ENCODE measurements at places on chromosomes 7 and 10.
A peak's percentile ranks its signal among the peaks of the same experiment; 100 is the strongest.

GRCh38 chr7:7857143-7857583 lies 111.4 kb upstream of the GLCCI1 start:
- DNase-seq: no peak

- peak; percentile 10 for DNase-seq
These were observed 45.6 kb upstream of the CFAP46 start for GRCh38 chr10:132987671-132988571.

DNA sequence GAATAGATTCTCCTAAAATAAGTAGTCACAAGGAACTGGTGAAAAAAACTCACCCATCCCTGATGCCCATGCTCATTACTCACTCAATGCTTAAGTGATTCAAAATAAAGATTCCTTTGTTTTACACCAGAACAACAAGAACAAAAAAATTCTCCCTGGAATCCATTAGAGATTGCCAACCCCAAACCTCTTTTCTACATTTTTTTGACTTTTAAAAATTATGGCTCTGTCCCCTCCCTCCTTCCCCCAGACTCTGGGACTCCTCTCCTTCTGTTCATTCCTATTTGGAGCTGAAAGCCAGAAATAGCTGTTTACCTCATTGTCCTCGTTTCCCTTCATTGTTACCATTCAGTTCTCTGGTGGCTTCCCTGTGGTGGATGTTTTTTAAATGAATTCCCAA lies 63.2 kb upstream of the FHIP2A start:
- DNase-seq: no peak

GRCh38 chr7:40544221-40544723 lies 409.5 kb downstream of the SUGCT start:
- no peak for DNase-seq

GRCh38 chr7:90119178-90119971 lies 34.9 kb upstream of the STEAP1 start:
- DNase-seq: peak; percentile 88

DNA sequence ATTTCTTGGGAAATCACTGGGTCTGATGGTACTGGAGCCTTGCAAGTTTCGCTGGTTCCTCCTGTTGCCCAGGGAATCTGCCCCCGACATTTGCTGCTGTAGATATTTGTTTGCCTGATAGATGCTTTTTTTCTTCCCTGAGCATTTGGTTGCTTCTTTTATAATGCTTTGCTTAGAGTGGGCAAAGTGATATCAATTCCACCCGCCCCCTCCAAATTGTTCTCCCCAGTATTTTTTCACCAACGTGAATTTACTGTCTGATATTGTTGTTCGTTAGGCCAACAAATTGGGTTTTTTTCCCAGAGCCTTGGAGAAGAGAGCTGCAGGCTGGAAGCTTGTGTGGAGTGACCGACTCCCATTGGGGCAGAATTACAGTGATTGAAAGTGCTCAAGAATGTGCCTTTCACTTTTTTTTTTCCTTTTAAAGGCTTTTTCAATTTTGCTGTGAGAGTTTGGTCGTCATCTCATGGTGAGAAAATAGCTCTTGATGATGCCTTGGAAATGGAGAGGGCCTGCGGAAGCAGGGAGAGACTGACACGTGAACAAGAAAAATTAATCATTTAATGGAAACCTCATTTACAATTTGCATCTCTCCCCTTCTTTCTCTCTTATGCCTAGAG lies 2.5 kb downstream of the GRK5 start:
- no peak for DNase-seq

DNA sequence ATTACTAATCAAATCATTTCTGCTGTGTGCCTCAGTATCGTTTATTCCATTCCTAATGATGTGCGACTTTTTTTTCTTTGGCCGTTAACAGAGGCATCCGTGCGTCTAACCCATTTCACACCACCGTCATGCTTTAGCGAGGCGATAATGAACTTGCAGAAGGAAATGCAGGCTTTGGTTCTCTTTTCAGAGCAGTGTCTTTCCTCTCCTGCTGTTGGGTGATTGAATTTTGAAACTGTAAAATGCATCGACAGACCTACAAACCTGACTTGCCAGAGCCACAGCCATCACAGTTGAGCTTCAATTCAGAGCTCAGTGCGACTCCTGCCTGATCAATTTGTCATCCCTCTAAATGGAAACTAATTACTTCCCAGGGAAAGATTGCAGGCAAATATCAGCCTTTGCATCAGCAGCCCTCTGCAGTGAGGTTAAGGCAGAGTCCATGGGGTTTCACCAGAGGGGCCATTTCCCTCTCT lies 486.0 kb upstream of the GALNT17 start:
- DNase-seq: no peak

- DNase-seq: no peak
These were observed 7.3 kb downstream of the RNF216 start for GRCh38 chr7:5774136-5774535.

GRCh38 chr7:134527979-134528371 lies 608 bp downstream of the AKR1B10 start:
- peak; percentile 71 for DNase-seq

GRCh38 chr10:61024151-61024855 lies 80.3 kb upstream of the RHOBTB1 start:
- DNase-seq: no peak

GRCh38 chr7:2437136-2437535 lies 33.7 kb downstream of the CHST12 start:
- no peak for DNase-seq

DNA sequence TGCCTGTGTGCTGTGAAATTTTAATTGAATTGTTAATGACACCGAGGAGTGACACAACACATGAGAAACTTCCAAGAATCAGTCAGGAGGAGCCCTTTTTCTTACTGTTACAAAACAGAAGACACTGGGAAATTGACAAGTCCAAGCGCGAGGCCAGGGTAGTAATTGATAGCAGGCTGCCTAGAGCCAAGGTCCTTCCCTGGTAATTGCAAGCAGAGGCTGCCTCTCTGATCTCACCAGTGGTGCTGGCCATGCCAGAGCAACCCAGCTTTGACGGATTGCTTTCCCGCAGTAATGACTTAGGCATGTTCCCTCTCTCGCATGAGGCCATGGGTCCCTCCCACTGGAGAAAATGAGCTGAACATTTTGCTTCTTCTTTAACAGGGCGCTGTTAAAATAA lies 111.5 kb downstream of the LRMDA start:
- DNase-seq: no peak

DNA sequence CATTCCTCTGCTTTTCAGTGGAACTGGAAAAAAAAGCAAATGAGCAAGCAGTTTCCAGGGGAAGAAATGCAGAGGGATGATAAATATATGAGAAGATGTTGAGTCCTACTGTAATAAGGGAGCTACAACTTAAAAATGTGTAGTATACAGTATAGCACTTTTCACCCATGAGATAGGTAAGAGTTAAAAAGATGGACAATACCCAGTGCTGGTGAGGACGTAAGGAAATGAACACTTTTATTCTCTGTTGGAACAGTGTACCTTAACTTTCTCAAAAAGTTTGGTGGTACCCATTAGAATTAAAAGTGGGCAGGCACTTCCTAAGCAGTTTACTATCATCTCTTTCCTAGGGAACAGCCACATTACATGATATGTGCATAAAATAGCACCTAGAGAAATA lies 2.7 kb upstream of the FAM170B start:
- no peak for DNase-seq

DNA sequence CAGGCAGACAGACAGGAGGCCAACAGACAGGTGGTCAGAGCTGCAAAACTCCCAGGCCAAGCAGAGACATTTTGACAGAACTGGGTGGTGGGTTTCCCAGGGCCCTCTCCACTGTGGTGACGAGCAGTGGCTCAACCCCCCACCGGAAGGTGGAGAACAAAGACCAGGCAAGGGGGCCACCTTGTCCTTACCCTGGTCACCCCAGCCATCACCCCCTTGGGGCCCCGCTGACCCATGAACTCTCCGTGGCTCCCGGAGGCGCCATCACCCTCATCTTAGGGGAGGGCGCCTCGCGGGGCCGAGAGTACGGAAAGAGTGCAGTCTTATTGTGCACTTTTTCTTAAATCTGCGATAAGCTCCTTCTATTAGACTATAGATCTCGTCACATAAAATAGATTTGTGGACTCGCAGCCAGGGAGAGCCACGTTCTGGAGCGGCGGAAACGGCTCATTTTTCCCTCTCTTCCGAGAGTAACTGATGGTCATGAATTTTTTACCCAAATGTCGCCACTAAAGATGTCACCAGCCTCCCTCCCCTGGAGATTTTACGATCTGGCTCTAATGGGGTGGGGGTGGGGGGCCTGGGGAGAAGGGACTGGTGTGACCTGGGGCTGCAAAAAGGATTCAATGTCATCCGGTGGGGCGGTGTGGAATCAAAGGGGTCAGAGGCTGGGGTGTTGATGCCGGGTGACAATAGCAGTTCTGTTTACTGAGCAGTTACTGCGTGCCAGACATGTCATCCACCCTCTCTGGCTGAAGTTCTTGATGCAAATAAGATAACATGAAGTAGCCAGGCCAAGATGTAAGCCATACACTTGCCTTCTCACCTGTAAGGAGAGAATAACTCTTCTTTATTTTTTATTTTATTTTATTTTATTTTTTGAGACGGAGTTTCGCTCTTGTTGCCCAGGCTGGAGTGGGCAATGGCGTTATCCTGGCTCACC lies 71.1 kb upstream of the MYL10 start:
- no peak for DNase-seq

DNA sequence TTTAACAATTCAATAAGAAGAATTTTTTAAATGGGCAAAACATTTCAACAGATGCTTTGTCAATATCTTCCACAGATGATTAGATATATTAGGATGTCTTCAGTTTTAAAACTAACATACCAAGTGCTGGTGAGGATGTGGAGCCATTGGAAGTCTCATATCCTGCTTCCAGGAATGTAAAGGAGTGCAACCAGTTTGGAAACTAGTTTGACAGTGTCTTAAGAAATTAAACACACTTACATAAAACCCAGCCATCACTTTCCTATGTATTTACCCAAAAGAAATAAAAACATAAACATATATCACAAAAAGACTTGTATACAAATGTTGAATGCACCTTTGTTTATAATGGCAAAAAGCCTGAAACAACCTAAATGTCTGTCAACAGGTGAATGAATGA lies 13.3 kb upstream of the AGK start:
- no peak for DNase-seq

- DNase-seq: no peak
These were observed 15.8 kb downstream of the AP5Z1 start for GRCh38 chr7:4791101-4791737.
